Stimulated activated CD4-positive, alpha-beta T cell treated with anti-CD3 and anti-CD28 coated beads, TNF-alpha, amount 100 ng/mL, for 24 hours (primary cell): ENCODE measurements at places on chromosomes 2 and 18.

DNA sequence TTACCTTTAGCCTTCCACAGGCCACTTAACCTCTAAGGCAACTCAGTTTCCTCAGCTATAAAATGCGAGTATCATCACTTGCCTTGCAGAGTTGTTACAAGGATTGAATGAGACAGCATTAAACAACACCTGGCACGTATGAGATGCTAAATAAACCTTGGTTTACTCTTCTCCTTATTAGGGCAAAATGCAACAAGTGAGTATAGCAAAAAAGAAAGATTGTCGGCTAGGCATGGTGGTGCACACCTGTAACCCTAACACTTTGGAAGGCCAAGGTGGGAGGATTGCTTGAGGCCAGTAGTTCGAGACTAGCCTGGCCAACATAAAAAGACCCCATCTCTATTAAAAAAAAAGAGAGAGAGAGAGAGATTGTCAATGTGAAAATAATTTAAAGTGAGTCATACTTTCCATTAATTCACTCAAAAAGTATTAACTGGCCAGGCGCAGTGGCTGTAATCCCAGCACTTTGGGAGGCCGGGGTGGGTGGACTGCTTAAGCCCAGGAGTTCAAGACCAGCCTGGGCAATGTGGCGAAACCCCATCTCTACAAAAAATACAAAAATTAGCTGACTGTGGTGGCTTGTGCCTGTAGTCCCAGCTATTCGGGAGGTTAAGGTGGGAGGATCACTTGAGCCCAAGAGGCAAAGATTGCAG, 8.0 kb downstream of the ATAD2B start:
- DNase-seq: no peak

DNA sequence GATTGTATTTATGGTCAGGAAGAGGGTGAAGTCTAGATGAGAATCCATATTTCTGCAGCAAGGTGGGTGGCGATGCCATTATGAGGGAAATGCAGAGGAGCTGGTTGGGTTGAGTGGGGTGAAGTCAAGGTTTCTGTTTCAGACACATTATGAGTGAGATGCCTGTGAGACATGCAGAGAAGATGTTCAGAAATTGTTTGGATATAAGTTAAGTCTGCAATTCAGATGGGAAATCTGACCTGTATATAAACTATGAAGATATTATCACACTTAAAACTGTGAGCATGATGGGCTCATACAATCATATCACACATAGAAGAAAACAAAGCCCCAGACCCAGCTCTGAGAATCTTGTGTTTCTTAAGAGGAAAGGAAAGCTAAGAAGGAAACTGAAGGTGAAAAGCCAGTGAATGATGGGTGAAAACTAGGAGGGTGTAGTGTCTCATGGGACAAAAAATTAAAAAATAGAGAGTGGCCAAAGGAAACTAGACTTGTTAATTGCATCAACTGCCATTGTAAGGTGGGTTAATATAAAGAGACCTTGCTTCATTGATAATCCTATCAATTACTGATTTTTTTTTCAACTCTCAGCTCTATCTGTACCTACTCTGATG, 14.2 kb downstream of the GALNT5 start:
- no peak for DNase-seq

- no peak for DNase-seq
Measured at GRCh38 chr2:160784034-160784433, 290.4 kb upstream of the RBMS1 start.

- DNase-seq: no peak
Measured at GRCh38 chr2:174385201-174385600, 10.3 kb upstream of the SCRN3 start.
